ENCODE measurements at places on chromosomes 5 and 9. TPM values are rescaled to one million over a fixed set of nuclear protein-coding genes. Genes with fewer than 3 reads are reported as not detected.

GRCh38 chr5:67021521-67021920, 175.1 kb downstream of the CD180 start:
- DNase-seq: no peak

DNA sequence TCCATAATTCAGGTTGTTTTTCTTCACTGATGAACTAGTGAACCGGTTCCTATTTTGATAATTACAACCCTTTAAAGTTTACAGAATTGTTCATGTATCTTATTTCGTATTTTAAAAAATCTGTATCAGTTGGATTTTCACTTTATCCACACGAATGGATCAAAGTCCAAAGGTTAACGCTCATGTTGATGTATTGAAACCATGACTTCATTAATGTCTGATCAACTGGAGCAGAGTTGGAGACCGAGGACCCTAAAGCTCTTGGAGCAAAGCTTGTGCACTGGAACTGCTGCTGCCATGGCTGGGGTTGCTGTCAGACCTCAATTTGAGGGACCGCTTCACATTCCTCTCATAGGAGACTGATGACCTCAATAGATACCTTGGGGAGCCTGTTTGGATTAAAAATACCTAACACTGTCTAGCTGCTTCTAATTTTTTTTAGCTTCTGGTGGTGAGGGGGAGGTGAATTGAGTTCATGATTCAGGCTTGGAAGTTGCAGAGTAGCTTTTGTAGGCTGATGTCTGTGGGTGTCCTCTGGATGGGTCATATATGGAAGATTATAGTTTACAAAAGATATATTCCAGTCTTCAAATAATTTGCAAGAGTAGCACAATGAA, 45.1 kb downstream of the KIAA1958 start:
- DNase-seq: no peak

- DNase-seq: no peak
These were observed 153.9 kb upstream of the GNA14 start for GRCh38 chr9:77802064-77802463.

GRCh38 chr5:100803397-100803796, 99.7 kb downstream of the ST8SIA4 start:
- no peak for DNase-seq

GRCh38 chr5:150111122-150111521, 24.8 kb upstream of the CSF1R start:
- DNase-seq: no peak

DNA sequence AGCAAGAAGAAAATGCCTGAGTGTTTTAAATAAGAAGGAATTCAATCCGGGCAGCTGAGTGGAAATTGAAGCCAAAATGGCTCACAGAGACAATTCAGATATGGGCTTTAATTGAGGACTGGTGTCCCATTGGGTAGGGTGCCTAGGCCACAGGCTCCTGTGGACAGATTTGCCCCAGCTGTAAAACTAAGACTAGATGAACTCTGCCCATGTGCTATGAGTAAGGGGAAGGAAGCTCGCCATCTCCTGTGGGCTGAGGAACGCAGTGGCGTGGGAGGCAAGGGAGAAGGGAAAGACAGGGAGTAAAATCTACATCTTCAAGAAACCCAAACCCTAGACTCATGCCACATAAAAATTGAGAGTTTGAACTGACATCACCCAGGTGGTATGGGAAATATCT, 66.1 kb downstream of the KLHL3 start:
- no peak for DNase-seq

- no peak for DNase-seq
These were observed 19.5 kb upstream of the TMEM174 start for GRCh38 chr5:73153513-73153912.

DNA sequence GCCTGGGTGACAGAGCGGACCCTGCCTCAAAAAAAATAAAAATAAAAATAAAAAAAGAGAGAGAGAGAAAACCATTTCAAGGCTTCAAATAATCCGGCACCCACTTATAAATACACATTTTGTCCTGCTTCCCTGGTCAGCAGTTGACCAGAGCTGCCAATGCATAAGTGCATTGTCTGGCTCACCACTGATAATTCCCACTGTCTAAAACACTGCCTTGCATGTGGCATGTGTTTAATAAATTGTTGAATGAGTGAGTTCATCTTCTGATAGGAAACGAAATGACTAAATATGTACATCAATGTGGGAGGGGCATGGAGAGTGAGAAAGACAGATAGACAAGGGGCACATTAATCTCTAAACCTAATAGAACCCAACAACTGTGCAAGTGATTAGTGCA, 42.9 kb downstream of the MEGF10 start:
- DNase-seq: no peak

DNA sequence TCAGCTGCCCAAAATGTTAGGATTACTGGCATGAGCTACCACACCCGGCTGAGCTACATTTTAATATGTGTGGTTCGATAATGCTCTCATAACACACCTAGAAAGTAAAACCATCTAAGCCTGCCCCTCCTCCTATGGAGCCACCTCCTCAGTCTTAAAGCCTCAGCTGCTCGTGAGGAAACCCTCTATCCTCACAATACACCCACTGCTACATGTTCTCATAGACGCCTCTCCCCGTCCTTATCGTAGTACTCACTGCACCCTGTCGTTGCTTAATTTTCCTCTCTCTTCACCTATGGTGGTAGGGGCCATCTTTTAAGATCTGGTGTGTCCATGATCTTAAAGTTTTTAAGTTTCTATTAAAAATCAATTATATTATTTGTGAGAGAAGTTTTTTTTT, 72.9 kb downstream of the RCL1 start:
- DNase-seq: no peak

DNA sequence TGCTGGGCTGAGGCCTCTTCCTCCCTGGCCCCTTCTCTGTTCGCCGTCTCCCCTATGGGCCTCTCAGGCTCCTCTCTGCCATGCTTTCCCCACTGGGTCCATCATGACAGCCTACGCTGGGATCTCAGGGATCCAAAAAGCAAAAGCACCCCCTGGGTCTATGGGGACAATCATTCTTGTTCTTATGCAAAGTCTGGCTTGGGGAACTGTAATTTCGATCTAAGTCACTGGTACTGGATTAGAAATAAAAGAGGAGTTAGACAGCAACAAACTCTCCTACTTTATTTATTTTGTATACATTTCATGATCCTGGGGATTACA, 86.6 kb downstream of the SLC38A9 start:
- DNase-seq: no peak

DNA sequence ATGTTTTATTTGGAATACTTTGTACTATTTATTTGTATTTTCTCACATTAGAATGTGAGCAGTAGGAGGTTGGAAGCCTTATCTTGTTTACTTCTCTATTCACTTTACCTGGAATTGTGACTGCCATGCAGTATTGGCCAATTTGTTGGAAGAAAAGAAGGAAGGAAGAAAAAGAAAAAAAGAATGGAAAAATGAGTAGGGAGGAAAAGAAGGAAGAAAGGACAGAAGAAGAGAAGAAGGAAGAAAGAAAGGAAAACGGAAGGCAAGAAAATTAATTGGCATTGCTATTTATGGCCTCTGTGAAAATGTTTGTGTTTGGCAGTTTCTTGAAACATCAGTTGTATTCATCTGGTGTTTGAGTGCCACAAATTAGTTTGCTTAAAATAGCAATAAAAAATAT, 575.2 kb upstream of the ZNF608 start:
- no peak for DNase-seq

DNA sequence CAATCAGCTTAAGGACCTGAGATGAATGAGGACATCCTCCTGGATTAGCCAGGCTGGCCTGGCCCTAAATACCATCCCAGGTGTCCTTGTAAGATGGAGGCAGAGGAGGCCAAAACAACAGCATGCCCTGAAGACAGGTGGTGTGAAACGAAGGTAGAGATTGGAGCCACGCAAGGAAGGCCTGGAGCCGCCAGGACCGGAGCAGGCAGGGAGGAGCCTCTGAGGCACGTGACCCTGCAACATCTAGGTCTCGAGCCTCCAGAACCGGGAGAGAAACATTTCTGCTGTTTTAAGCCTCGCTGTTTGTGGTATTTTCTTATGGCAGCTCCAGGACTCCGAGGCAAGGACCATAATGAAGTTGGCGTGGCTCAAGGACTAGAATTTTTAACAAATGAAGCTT, 9.7 kb upstream of the COL5A1 start:
- DNase-seq: no peak

DNA sequence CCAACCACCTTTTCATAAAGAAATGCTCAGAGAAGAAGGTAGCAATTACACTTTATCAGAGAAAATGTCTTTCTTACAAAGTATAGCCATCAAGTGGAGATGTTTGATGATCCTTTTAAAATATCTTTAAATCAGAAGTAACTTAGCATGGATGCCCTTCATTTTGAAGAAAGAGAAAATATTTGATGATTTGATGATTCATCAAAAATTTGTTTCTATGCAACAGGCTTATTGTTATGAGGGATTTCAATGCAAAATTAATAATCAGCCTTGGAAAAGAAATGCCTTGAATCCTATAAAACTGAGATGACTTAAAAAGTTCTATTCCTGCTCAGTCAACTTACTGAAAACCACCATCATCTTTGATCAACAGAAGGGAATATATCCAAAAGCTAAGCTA, 291.6 kb downstream of the MLLT3 start:
- DNase-seq: no peak

GRCh38 chr9:90945336-90945735, 143.7 kb downstream of the SYK start:
- no peak for DNase-seq

GRCh38 chr5:159187719-159188118, 21.6 kb downstream of the RNF145 start:
- DNase-seq: no peak

DNA sequence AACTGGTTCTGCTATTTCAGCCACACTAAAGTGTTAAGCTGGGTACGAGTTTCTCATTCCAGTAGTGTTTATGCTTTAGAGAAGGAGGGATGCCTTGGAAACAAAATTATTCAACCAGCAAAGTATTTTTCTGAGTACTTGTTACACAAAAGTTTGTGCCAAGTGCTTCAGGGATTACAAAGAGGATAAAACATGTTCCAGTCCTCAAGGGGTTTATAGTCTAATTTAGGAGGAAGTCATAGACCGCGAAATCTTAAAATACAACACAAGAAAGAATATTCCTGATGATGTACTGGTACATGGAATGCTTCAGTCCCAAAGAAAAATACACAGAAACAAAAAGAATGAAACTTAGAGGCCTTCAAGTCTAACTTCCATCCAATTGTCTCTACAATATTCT, 85.4 kb upstream of the NR4A3 start:
- DNase-seq: no peak

DNA sequence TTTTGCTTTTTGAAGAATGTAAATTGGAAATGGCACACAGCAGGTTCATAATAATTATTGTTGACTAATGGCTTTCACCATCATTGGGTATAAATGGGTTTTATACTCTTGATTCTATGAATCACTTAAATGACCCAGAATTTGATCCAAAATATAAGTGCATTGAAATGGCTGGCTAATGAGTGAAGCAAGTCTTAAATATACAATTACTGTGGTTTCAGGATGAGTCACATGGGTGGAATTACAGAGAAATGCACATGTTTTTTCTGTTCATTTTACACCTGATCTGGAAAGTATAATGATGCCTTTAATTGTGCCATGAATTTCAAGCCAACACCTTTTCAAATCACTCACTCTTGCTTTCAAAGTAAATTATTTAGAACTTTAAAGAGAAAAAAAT, 380.8 kb upstream of the CD180 start:
- DNase-seq: no peak

DNA sequence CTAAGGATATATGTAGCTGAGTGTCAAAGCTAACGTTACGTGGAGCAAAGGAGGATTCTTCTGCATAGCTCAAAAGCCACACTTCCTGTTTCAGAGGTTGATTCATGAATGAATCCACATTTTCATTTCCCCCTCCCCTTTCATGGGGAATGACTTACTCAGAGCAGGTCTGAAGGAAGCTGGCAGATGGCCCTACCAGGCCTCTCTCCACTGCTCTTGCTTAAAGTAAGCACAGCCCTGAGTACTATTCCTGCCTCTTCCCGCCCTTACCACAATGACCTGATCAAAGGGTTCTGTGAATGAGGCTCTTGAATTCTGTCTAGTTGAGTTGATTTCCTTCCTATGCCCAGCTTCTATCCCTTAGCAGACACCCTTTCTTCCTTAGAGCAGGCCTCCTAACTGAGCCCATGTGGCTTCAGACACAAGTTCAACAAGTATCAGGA, 6.3 kb downstream of the IGIP start:
- no peak for DNase-seq

DNA sequence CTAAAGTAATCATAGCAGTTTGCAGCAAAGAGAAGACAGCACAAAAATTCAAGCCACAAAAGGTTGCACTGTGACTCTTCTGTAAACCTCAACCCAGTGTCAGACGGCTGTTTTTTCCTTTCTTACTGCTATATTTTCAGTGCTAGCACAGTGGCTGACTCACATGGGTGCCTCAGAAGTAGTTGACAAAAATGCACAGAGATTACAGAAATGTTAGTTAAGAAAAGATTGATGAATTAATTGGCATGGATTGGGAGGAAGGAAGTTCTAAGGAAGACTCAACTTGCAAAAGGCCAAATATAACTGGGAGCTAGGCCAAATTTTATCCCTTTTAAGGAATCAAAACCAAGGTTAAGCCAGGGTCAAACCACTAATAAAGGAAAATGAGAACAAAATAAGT, 43.7 kb upstream of the ITGA1 start:
- no peak for DNase-seq

GRCh38 chr9:128992995-128993394, 35.1 kb downstream of the SH3GLB2 start:
- DNase-seq: no peak

DNA sequence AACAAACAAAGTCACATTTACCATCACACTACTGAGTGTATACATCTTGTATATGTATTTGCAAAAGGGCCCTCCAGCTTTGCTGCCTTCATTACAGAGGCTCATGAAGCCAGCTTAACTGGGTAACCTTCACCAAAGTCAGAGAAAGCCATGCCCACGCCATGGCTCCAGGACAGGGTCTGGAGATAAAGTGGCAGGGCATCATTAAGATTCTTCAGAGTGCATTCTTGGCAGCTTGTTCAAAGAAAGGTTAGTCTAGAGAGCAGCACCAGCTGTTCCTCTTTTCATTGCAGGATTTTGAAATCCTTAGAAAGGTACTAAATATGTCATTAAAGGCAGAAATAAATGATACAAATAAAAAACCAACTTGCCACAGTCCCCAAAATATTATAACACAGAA, 333.2 kb downstream of the NDUFS4 start:
- DNase-seq: no peak

DNA sequence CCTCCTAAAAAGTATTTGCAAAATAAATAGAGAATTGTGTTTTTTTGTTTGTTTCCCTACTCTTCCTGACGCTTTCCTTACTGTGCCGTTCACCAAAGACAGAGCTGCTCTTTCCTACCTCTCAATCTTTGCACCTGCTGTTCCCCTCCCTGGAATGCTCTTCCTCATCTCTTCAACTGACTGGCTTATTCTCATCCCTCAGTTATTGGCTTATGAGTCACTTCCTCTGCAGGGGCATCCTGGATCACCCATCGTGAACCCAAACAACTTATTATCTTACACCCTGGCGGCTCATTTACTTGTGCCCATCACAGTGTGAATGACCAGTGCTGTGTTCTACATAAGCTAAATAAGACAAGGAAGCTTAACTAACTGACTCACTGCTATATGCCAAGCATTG, 36.1 kb upstream of the CCNG1 start:
- no peak for DNase-seq

NR5A1 gene
- total RNA-seq: not detected

GPR151 gene
- total RNA-seq: not detected

EIF4EBP3 gene
- total RNA-seq: 0.69 TPM

SLC34A3 gene
- total RNA-seq: not detected

SEMA5A gene
- total RNA-seq: 78.6 TPM

LPCAT1 gene
- 31.4 TPM for total RNA-seq

KCNV2 gene
- total RNA-seq: not detected

CNTNAP3 gene
- total RNA-seq: 20.9 TPM

AGXT2 gene
- total RNA-seq: not detected

P4HA2 gene
- total RNA-seq: 102 TPM

ACOT12 gene
- 0.21 TPM for total RNA-seq

ZFP62 gene
- 32.6 TPM for total RNA-seq

Measured in urinary bladder (tissue), 4 donors.